Progenitor cell of endocrine pancreas (in vitro differentiated cells): ENCODE measurements at places on chromosomes 5 and 9.

DNA sequence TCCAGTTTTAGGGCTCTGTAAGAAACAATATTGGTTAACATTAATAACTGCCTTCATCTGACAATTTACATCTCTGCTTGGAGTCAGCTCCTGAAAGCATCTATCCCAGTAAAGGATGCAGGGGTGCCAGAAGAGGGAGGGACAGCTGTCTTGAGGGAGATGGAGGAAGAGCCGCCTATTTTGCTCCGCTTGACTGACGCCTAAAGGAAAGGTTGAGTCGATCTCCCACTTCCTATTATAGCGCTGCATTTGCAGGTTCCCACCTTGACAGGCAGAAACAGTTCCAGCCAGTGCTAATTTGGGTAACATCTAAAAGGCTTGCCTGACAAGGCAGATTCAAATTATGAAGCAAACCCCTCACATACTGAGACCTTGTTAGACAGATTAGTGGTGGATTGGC lies 374.6 kb downstream of the SPATA31D1 start:
- H3K27me3 ChIP-seq = no peaks in the 10 kb centered on the region
- DNase-seq = no peak
- H3K4me1 ChIP-seq = peaks cover 14% of the 10 kb centered on the region
- H3K36me3 ChIP-seq = no peaks in the 10 kb centered on the region
- H3K27ac ChIP-seq = no peak overlapping the region

GRCh38 chr9:82721593-82721992 lies 341.3 kb downstream of the RASEF start:
- no peak overlapping the region for H3K27ac ChIP-seq
- H3K4me1 ChIP-seq = no peaks in the 10 kb centered on the region
- no peak overlapping the region for H3K4me3 ChIP-seq
- DNase-seq = no peak

DNA sequence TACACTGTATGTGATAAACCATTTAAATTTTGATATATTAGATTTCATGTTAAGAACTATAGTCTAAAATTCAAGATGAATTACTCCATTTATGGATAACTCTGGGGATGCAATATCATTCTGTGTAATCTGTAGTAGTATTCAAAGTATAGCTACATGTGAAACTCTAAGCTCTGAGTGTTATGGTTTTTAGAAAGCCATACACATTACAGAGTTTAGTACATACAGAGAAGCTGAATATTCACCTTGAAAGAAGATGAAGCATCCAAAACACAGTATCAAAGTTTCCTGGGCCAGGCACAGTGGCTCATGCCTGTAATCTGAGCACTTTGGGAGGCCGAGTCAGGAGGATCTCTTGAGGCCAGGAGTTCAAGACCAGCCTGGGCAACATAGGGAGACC lies 25.0 kb downstream of the ABHD17B start:
- H3K27me3 ChIP-seq = no peaks in the 10 kb centered on the region
- H3K36me3 ChIP-seq = peaks cover 33% of the 10 kb centered on the region
- no peak overlapping the region for H3K4me3 ChIP-seq
- H3K27ac ChIP-seq = no peak overlapping the region

- no peak overlapping the region for H3K27ac ChIP-seq
- no peak for DNase-seq
- no peaks in the 10 kb centered on the region for H3K27me3 ChIP-seq
These were observed 84.2 kb downstream of the GIN1 start for GRCh38 chr5:103035701-103036100.

- H3K4me1 ChIP-seq = peaks cover 7% of the 10 kb centered on the region
- no peak overlapping the region for H3K4me3 ChIP-seq
- no peaks in the 10 kb centered on the region for H3K36me3 ChIP-seq
- H3K27ac ChIP-seq = no peak overlapping the region
- peaks cover 21% of the 10 kb centered on the region for H3K27me3 ChIP-seq
These were observed 50.5 kb downstream of the SH3TC2 start for GRCh38 chr5:149012350-149012749.
